ENCODE measurements at places on chromosomes 6 and 20.

GRCh38 chr6:36920049-36920448 lies 34.3 kb downstream of the C6orf89 start:
- no peak for DNase-seq

- DNase-seq, result peak; percentile 44
These were observed 544 bp upstream of the STK38 start for GRCh38 chr6:36547646-36548400.

DNA sequence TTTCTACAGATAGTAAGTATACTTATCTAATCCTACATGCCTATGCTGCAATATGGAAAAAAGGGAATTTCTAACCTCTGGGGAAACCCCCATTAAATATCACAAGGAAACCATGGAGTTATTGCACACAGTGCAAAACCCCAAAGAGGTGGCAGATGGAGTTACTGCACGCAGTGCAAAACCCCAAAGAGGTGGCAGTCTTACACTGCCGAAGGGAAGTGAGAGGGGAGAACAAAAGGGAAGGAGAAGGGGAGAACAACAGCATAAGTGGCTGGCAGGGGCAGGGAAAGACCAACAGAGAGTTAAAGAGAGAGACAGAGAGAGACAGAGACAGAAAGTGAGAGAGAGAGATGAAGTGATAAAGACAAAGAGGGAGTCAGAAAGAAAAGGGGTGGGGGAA lies 43.8 kb upstream of the EIF2S2 start:
- no peak for DNase-seq

DNA sequence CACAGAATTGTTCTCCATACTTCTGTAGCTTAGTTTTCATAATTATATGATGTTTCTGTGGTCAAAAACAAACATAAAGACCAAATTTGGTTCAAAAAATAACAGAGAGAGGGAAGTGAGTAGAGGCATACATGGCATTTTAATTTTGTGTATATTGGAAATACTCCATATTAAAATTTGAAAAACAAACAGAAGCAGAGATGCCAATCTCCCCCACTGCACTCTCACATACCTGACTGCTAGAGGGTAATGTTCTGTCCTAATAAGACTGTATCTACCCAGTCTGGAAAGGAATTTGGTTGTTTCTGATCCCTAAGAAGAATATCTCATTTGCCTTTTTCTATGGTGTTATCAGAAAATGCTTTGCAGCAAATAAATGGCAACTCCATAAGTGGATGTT lies 959.0 kb upstream of the FLRT3 start:
- no peak for DNase-seq

DNA sequence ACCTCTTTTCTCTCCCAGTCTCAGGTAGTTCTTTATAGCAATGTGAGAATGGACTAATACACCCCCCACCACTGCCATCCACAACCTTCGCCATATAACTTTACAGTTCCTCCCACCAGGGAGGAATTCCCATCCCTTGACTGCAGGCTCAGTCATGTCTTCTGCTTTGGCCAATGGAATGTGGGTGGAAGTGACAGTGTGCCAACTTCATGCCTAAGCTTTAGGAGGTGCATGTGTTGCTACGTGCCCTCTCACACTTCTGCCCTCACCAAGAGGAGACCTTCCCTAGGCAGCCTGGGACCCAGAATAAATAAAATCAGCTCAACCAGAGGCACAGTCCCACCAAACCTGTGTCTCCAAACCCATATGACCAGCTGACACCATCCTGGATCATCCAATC lies 33.0 kb upstream of the LRRN4 start:
- no peak for DNase-seq

GRCh38 chr20:17093782-17094181 lies 133.1 kb upstream of the PCSK2 start:
- peak; percentile 5 for DNase-seq

DNA sequence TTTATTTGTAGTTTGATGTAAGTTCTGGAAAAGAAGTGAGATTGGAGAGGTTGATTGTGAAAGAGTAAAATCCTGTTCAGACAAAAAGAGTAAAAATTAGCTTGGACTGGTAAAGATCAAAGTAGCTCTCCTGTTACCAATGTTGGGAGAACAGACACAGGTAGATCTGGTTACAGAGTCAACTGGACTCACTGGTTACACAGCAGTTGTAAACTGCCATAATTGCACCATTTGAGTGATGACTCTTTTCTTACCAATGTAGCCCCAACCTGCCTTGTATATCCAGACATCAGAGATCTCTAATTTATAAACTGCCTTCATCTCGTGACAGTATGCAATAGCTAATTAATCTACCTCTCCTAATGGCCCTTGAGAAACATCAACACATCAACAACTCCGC lies 165.6 kb upstream of the PRSS16 start:
- DNase-seq, result peak; percentile 64

DNA sequence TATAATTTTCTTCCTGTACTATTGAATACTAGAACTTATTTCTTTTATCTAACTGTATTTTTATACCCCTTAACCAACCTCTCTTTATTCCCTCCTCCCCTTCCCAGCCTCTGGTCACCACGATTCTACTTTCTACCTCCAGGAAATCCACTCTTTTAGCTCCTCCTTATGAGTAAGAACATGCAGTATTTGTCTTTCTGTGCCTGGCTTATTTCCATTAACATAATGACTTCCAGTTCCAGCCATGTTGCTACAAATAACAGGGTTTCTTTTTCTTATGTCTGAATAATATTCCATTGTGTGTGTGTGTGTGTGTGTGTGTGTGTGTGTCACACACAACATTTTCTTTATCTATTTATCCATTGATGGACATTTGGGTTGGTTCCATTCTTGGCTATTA lies 152.3 kb upstream of the OLIG3 start:
- no peak for DNase-seq

DNA sequence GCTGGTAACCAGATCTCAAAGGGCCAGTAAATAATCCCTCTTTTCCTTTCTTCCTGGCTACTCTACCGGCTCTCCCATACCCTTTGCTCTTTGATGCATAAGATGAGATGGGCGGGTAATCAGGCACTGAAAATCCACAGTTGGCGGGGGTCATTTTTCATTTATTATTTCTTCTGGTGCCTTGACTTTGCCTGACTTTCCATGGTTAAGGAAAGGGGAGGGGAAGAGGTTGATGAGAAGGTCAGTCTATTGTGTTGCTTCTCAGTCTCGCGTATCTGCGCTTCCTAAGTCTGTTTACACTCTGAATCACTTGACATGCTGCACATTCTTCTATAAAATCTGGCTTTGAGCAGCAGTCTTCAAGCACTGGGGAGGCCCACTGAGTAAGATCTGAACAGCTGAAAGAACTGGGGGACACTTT lies 121.1 kb upstream of the HDGFL1 start:
- no peak for DNase-seq

- DNase-seq, result no peak
These were observed 9.8 kb upstream of the ELOVL5 start for GRCh38 chr6:53358440-53359094.

GRCh38 chr6:82374516-82374915 lies 10.9 kb downstream of the TPBG start:
- DNase-seq, result no peak

DNA sequence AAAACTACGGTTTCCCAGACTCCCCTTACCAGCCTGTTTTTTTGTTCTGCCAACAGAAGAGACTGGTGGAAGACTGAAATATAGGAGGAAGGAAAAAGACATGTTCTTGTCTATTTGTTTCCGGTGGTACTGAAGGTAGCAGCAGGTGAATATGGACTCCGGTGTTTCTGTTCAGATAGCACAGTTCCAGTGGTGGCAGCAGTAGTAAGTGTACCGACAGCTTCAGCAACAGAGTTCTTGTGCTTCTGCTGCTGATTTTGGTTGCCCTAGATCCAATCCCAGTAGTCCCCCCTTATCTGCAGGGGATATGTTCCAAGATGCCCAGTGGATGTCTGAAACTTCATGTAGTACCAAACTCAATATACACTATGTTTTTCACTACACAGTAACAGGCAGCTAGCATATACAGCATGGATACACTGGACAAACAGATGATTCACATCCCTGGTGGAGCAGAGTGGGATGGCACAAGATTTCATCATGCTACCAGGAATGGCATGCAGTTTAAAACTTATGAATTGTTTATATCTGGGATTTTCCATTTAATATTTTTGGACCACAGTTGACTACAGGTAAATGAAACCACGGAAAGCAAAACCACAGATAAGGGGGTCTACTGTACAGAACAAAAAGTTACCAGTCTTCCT lies 301.8 kb downstream of the BTBD9 start:
- no peak for DNase-seq

- no peak for DNase-seq
These were observed 53.9 kb upstream of the TAGAP start for GRCh38 chr6:159098636-159099106.

DNA sequence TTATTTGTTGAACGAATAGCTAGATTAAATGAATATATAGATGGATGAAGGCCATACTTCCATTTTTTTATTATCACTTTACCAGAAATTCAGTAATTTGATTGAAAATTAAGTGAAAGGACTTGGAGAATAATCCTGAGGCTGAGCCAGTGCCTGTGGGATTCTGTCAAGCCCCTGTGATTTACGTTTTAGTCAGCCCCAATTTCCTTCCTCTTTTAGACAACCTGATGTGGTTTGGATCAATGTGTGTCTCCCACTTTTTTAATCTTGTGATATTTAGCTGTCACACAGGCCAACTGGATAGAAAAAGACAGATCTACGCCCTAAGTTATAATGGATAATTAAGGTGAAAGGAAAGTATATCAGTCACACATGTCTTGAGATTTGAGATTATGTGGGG lies 188.8 kb downstream of the EDN1 start:
- DNase-seq, result no peak

DNA sequence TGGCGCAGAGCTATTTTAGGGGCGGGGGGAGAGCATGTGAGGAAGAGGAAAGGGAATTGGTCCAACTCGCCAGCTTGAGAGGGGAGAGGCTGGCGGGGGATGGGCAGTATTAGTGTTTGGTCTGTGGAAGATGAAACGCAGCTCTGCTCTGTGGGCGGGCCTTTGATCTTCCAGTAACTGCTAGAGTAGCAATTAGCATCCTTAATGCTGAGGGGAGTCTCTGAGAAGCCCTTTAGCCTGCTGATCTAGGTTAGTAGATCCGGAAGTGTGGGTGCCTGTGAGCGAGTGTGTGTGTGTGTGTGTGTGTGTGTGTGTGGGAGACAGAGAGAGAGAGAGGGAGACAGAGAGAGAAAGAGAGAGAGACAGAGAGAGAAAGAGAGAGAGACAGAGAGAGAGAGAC lies 117.2 kb upstream of the BACH2 start:
- no peak for DNase-seq

GRCh38 chr20:62605236-62605943 lies 36.9 kb upstream of the SLCO4A1 start:
- DNase-seq, result no peak

DNA sequence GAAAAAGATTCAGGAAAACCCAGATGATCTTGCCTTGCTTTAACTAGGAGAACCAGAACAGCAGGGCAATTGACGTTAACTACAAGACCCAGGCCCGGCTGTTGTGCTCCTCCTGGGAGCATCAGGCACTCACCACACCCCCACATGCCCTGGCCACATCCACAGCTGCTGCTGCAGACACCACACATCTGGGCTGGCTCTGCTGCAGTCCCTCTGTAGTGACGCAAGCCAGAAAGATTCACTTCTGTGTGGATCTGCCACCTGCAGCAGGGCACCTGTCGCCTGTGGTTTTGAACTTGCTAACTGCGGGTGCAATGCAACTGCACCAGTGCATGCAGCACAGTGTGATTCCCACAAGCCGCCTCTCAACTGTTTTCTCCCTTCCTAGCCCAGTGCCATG lies 228.8 kb downstream of the SYNDIG1 start:
- no peak for DNase-seq
